ENCODE measurements at places on chromosomes 1 and 21.

GRCh38 chr1:177032434-177032833 is 132.1 kb downstream of the ASTN1 start:
- no peak for DNase-seq

- DNase-seq, result no peak
Observed at GRCh38 chr1:107879927-107880326, 85.1 kb downstream of the VAV3 start.

DNA sequence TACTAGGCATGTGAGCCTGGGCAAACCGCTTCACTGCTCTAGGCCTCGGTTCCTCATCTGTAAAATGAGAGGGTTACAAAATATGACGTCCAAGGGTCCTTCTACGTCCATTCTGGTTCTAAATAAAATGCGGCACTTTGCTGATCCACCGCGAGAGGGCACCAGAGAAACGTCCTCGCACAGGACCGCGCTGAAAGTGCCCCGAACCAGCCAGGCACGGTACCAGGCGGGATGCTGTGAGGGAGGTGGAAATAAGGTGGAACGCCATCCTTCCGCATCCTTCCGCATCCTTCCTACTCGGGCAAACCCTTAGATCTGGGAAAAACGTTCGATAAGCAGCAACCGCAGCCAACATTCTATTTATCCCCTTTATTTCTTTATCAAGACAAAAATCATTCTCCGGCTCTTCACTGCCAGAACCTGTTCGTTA is 60.3 kb upstream of the KRTAP19-8 start:
- peak; percentile 69 for DNase-seq

DNA sequence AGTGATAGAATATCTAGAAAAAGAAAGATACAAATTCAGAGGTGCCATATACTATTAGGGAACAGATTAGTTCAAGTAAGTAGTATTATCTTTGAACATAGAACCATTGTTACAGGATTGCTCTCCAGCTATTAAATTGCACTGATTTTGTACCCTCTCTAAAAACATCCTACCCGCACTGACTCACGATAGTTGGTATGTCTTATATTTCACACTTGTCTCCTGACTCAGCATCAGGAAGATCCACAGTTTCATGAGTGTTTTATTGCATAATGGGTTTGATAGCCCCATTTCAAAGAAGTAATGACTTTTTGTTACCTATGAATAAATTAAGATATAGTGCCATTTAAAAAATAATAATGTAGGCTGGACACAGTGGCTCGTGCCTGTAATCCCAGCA is 6.0 kb downstream of the TATDN3 start:
- no peak for DNase-seq

GRCh38 chr1:165871311-165872067 is 44.1 kb downstream of the UCK2 start:
- peak; percentile 59 for DNase-seq

DNA sequence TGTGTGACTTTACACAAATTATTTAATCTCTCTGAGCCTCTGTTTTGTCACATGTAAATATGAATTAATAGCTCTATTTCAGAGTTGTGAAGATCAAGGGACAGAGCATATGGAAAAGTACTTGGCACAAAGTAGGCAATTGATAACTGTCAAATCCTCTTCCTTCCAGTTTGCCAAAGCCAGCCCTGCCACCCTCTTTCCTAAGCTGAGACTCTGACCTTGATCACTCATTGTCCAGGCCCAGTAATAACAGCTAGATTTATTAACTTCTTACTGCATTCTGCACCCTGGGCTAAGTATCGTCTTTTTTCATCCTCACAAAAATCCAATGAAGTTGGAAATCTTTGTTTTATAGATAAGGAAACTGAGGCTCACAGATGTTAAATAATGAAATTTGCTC is 70.8 kb upstream of the ATP1A1 start:
- no peak for DNase-seq

GRCh38 chr1:38818175-38818976 is 41.2 kb downstream of the RRAGC start:
- DNase-seq, result peak; percentile 19

- DNase-seq, result no peak
Observed at GRCh38 chr21:27248814-27249213, 281.9 kb upstream of the ADAMTS5 start.

DNA sequence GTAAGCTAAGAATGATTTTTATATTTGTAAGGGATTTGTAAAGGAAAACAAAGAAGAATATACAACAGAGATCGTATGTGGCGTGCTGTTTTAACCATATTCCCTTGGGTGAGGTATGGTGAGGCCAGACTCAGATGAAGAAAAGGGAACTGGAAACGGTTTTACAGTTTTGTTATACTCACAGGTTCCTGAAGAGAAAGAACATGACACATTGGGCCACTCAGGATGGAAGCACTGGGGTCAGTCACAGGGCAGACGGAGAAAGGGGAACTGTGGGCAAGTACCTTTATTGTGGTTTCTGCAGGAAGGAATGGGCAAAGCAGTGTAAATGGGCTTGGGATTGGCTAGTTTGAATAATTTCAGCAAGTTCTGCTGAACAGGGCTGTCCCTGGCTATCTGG is 177.4 kb downstream of the LBR start:
- peak; percentile 48 for DNase-seq

- DNase-seq, result no peak
Observed at GRCh38 chr1:148362626-148363438, 120.3 kb downstream of the PPIAL4G start.

DNA sequence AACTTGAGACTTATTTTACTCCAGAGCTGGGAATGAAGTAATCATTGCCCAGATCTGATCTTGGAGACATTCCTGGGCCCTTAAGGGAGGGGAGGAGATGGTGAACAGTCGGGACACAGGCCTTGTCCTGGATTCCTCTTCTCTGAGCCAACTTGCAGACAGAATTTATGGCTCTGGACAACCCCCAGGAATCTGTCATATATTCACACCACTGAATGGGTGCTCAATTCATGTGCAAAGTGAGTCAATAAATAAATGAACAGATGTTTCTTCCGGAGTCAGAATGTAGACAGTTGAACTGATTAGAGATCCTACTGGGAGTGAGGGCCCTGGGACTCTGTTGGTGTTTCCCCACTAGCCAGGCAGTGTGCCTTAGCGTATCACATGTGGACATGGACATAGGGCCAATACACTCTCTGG is 2.6 kb downstream of the TUFT1 start:
- no peak for DNase-seq

- no peak for DNase-seq
Observed at GRCh38 chr1:22350171-22350923, 101.3 kb upstream of the ZBTB40 start.

DNA sequence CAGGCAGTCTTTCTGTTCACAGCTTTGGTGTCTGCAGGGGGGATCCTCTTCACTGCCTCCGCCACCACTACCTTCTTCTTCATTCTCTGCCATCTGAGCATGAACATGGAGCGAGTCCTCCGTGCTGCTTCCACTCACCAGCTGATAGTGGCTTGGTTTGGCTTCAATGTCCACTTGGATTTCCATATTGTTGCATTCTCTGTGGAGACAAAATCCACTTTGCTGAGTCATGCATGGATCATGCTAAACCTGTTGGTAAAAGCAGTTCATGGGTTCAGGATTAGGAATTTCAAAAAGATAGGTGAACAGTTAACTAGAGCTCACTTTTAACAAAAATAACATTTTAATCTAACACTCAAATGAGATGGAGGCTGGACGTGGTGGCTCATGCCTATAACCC is 27.5 kb downstream of the RNF19B start:
- DNase-seq, result no peak

- no peak for DNase-seq
Observed at GRCh38 chr1:33366762-33367484, 46.0 kb upstream of the A3GALT2 start.

- DNase-seq, result no peak
Observed at GRCh38 chr1:175521249-175522040, 221.9 kb downstream of the TNR start.

- DNase-seq, result no peak
Observed at GRCh38 chr1:183783342-183783741, 21.6 kb upstream of the RGL1 start.

GRCh38 chr1:201925981-201926645 is 20.2 kb downstream of the LMOD1 start:
- no peak for DNase-seq

DNA sequence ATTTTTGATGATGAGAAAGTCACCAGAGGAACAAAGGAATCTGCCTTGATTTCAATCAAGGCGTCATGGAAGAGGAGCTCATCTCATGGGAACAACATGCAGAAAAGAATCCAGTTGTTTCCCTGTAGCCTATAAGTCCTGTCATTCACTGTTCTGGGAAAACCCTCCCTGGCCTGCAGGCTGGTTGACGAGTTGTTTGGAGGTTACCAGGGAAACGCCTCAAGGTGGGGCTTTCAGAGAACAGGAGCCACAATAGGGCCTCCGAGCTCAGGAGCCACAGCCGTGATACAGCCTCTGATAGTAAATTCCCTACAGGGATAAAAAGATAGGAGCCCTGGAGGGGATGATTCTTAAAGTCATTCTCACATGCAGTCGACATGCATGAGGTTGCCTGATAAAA is 135.2 kb downstream of the PSMG1 start:
- no peak for DNase-seq

DNA sequence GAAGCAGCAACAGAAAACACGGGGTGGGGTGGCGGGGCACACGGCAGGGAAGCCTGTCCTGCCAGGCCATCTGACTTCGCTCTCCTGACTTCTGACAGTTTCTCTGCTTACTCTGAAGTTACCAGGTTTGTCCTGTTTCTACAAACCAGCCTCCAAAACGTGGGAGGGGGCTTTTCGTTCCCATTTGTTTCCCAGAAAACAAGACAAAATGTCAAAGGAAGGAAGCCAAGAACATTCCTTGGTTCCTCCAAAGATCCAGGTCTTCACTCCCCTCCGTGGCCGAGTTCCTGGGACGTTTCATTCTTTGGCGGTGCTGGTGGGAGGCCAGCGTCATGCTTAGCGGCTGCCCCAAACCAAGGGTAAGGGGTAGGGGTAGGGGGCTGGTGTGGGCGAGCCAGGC is 49.6 kb downstream of the MEGF6 start:
- DNase-seq, result no peak
